ENCODE measurements at places on chromosomes 13 and 19.

GRCh38 chr13:106117035-106117434, 418.4 kb downstream of the EFNB2 start:
- DNase-seq = no peak

DNA sequence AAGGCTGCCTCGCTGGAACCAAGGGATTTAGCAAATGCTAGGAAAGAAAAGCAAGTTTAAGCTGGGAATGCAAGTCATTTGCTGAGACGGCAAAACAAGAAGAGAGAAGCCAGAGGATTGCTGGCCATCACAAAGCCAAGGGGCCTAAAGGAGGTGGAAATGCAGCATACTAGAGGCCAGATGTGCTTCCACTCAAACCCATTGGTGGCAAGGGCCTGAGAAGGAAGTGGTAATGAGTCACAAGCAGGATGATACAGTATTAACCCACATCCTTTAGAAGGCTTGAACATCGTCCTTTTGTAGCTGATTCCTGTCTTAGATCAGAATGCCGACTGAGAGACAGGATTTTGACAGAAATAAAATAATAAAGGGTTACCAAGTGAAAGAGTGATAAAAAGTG, 68.2 kb downstream of the ITGBL1 start:
- no peak for DNase-seq

DNA sequence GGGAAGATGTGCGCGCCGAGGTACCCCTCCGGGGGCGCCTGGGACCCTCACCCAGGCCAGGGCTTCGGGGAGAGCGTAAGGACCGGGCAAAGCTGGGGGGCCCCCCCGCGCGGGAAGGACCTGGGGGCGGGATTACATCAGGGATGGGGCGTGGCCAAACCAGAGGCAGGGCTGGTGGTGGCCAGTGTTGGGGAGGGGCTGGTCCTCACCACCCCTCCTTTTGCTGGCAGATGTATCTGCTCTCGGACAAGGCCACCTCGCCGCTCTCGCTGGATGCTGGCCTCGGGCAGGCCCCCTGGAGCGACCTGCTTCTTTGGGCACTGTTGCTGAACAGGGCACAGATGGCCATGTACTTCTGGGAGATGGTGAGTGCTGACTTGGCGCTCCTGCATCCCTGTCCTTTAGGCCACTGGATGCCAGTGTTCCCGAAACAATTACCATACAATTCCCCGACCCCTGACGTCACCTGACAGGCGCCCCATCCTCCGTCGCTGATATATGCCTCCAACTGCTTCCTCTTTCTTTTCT, 25.3 kb downstream of the TRPM4 start:
- DNase-seq = no peak

DNA sequence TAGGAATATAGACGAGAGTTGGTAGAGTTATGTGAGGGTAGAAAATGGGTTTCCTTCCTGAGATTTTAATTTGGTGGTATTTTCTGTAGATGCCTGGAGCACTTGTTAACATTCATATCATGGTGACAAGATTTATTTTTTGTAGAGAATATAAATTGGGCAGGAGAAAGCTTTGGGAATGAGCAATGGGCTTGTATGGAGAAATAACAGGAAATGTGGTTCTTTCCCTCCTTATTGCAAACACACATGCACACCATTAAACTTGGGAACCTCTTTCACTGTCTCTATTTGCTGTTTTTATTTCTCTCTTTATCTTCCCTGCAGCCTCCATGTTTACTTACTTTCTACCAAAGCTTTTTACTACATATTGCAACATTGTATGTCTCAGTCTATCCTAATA, 1653.6 kb downstream of the OLFM4 start:
- no peak for DNase-seq

DNA sequence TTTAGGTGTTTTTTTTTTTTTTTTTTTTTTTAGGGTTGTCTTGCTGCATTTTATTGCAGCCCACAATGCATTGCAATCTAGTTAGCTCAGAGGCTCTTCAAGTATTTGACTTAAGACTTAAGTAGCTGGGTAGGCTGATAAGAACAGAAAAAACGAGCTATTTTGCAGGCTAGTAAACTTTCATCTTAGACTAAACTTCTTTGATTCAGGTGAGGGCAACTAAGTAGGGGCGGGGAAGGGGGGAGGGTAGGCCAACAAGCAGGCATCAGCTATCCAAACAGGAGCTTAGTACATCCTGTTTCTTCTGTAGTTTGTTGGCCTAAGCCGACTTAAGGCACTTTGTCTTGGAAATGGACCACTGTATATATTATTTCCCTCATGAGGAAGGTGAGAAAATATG, 4.9 kb upstream of the TDRD3 start:
- DNase-seq = no peak

- peak; percentile 19 for DNase-seq
Measured at GRCh38 chr13:27432611-27433210, 8.3 kb downstream of the GTF3A start.

DNA sequence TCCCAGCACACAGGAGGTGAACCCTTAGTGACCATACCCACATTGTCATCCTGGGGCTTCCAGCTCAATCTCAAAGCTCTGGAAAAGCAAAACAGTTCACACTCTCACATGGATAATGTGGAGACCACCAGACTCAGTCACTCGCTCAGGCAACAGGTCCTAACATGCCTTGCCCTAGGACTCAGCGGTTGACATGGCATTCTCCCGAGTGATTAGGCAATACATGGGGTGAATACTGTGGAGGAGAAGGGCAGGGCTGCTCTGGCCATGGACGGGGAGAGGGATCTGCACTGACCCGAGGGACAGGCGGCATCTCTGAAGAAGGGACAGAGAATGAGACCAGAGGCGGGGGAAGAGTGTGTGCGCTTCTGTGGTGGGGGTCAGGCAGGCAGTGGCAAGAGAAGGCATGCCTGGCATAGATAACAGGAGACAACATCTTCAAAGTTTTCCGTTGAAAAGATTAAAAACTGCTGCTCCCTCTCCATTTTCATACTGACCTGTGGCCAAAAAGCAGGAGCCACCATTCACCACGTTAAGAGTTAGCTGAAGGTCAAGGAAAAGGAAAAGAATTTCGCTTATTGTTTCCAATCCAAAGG, 44.5 kb upstream of the EPHX3 start:
- DNase-seq = no peak

DNA sequence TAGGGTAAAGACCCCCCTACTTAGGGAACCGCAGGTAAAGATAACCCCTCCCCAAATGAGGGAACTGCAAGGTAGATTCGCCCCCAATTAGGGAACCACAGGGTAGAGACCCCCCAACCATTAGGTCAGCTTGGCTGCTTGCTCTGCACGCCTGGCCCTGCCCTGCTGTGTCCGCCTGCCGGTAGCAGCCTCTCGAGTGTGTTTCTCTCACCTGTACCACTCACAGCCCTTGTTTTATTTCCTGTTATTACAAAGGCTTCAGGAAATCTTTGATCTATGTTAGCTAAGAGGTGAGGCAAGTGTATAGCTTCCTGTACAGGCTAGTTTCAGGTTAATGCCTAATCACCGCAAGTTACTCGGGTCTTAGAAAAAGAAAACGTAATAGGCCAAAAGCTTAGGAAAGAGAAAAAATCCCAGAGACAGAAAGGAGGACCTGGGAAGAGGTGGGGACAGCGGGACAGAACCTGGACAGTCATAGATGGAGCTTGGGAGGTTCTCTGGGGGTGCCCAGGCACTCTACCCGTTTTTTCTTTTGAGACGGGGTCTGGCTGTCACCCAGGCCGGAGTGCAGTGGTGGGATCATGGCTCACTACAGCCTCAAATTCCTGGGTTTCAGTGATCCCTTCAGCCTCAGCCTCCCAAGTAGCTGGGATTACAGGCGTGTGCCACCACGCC, 23.1 kb upstream of the EIF3G start:
- peak; percentile 43 for DNase-seq

DNA sequence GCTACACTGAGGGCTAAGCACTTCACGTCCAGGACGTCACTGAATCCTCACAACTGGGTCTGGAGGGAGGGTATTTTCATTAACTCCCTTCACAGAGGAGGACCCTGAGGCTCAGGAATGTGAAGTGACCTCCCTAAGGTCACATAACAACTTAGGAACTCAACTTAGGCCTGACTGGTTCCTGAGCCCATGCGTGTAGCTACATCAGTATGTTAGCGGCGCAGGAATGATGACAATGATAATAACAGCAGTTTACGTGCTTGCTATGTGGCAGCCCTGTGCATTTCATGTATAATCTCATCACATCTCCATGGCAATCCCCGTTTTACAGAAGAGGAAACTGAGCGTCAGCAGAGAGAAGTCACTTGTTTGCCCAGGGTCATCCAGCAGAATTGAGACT, 18.3 kb downstream of the KRTDAP start:
- DNase-seq = no peak

DNA sequence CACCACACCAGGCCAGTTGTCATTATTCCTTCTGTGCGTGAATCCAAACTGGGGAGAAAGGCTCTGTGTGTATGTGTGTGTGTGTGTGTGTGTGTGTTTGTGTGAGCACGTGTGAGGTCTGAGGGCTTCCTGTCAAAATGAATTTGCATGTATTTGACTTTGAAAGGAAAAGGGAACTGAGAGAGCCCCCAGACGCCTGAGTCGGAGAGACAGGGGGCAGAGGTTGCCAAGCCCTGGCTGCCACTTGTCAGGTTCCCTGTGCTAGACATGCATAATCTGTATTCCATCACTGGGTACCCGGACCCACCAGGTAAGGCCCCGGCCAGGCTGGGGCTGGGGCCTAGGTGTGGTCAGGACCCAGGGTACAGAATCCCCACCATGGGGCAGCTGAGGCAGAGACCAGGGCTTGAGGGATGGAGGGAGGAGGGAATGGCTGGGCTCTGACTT, at the start of gene CLEC17A:
Gene CLEC17A (plus strand): TSS at position 191 of the 447 bp plus-strand sequence. CDS start 77 bp downstream, at position 268.
- DNase-seq = no peak

DNA sequence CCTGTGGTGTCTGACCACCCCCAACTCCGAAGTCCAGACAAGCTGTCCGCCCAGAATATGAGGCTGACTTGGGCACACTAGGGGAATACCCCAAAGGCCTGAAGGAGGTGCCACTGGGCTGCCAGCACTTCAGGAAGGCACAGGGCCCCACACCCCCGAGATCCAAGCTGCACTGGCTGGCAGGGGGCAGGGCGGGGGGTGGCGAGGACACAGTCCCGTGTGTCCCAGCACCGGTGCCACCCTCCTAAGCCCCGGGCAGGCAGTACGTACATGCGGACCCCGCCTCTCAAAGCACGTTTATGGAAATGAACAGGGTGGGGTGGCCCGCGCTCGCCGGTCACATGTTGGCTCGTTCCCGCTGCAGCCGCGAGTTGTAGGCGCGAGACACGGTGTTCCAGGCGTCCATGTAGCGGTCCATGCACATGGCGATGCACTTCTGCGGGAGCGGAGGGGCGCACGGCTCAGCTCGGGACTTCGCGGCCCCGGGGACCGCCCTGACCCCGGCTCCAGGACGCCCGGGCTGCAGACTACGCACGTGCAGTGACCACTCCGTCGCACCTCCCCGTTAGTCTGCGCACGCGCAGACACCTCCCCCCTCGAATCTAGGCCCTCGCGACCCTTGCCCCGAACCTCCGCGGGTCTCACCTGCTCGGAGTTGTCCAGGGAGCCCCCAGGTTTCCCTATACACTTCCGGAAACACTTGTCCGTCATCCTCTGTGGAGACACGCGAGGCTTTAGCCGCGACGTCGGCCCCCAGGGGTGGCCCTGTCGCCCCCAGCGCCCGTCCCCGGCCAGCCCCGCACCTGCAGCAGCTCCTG, 566 bp downstream of the TIMM13 start:
- peak; percentile 16 for DNase-seq

- peak; percentile 42 for DNase-seq
Measured at GRCh38 chr19:2552859-2553258, 76.9 kb downstream of the GADD45B start.

DNA sequence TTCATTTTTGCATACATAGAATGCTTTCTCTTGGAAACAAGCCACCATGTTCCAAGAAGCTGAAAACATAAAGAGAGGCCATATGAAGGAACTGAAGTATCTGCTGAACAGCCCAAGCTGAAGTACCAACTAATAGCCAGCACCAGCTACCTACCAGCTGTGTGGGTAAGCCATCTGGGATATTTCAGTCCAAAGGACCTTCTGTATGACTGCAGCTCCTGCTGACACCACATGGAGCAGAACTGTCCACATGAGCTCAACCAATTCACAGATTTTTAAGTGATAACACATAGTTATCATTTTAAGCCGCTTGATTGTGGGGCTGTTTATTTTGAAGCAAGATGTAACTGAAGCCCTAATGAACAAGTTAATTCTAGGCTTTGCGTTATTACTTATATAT, 621.1 kb upstream of the KLHL1 start:
- no peak for DNase-seq

DNA sequence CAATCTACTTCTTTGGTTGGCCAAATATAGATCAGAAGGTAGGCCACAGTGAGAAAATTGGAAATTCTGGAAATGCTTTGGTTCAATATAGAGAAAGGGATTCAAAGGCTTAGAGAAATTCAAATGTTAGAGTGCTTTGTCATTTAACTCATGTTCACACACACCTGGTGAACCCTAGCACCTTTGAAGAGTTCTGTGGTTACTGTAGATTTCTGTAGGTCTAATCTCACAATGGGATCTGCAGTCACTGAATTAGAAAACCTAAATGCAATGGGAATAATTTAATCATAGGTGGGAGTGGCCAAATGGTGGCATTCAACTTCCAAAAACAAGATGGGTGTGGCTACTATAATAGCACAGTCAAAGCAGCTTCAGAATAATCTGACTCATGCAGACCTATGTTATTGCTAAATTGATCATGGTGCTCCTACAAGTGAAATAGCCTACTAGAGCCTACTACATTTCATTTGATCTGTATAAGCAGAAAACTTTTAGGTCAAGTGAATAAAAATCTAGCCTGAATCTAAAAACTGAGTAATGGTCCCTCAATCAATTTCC, 1152.9 kb downstream of the PCDH9 start:
- DNase-seq = no peak

DNA sequence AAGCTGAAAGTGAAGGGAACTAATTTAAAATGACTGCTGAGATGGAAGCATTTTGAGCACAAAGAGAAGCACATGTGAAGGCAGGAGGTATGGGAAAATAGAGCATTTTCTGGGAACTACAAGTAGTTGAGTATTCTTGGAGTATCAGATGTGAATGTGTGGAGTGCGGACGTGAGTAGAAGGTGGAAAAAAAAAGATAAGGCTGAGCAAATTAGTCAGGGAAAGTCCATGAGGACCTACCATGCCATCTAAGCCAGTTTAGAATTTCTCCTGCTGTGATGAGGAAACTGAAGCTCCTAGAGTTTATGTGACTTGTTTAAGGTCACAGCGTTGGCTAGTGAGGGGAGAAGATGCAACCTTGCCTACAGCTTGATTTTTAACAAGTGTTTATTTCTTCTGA, 578.1 kb upstream of the MIR17HG start:
- DNase-seq = no peak

- no peak for DNase-seq
Measured at GRCh38 chr19:13260883-13261653, 110.9 kb downstream of the IER2 start.

GRCh38 chr19:49890349-49891311, 6.1 kb downstream of the IL4I1 start:
- peak; percentile 61 for DNase-seq

DNA sequence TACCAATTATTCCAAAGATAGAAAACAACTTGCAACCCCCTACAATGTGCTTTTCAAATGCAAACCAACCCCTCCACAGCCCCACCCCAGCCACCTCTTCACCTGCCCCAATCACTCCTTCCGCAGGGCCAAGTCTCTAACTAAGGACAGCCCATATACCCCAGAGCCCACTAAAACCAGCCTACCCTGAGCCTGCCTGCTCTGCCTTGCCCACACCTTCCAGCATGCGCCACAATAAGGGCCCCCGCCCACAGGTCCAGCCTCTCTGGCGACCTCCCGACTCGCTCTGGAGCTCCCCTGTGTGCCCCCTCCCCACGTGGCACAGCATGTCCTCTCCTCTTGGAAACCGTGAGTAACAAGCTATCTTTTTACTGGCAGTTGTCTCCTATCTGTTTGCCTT, 42.8 kb upstream of the MEDAG start:
- DNase-seq = no peak
